Myometrial cell (primary cell): ENCODE measurements at places on chromosomes 12 and 14. TPM values are rescaled to one million over a fixed set of nuclear protein-coding genes. Genes with fewer than 3 reads are reported as not detected.

Gene SAMD4A
- 13.8 and 16.1 TPM in 2 replicates for total RNA-seq

Gene GCH1
- 4.8 and 6.1 TPM in 2 replicates for total RNA-seq

Gene VWF
- total RNA-seq = 0.29 and 0.35 TPM in 2 replicates

Gene IGFBP6
- 1,168 and 1,628 TPM in 2 replicates for total RNA-seq

Gene CCDC92
- 24.5 and 28.4 TPM in 2 replicates for total RNA-seq

Gene IRAK3
- 4.1 and 4.9 TPM in 2 replicates for total RNA-seq

Gene SLC7A8
- 6.9 and 13.1 TPM in 2 replicates for total RNA-seq

Gene IRAK4
- 25.7 and 28.3 TPM in 2 replicates for total RNA-seq

Gene KRT85
- not detected in 2 replicates for total RNA-seq

Gene LMNTD1
- total RNA-seq = 1.8 TPM in 1 of 2 replicates, not detected in the other

Gene EPYC
- 0.18 TPM in 1 of 2 replicates, not detected in the other for total RNA-seq

Gene DNAL1
- total RNA-seq = 5.5 and 9.6 TPM in 2 replicates

Gene TAS2R43
- 0.35 TPM in 1 of 2 replicates, not detected in the other for total RNA-seq

Gene ANKRD33
- total RNA-seq = not detected in 2 replicates

Gene IQSEC3
- total RNA-seq = not detected in 2 replicates

Gene BATF
- total RNA-seq = not detected in 2 replicates

Gene STAT2
- total RNA-seq = 135 and 143 TPM in 2 replicates

Gene SMCO2
- total RNA-seq = not detected in 2 replicates

Gene REC8
- 20.0 and 44.7 TPM in 2 replicates for total RNA-seq

Gene ACSS3
- total RNA-seq = 14.4 and 18.6 TPM in 2 replicates

Gene TSPAN19
- not detected in 2 replicates for total RNA-seq

Gene LETMD1
- total RNA-seq = 34.3 and 46.1 TPM in 2 replicates

Gene MIP
- not detected in 2 replicates for total RNA-seq

Gene HVCN1
- total RNA-seq = 13.3 and 21.3 TPM in 2 replicates

Gene CMA1
- not detected in 2 replicates for total RNA-seq
